ENCODE measurements at places on chromosomes 4 and X.

DNA sequence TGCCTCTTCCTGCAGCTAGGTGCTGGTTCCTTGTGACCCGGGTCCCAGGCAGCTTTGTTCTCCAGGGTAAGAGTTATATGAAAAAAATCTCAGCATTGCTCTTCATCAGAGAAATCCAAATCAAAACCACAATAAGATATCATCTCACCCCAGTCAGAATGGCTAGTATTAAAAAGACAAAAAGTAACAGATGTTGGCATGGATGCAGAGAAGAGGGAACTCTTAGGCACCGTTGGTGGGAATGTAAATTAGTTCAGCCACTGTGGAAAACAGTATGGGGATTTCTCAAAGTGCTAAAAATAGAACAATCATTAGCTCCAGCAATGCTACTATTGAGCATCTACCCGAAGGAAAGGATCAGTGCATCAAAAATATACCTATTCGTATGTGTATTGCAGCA lies 61.5 kb downstream of the SORCS2 start:
- DNase-seq = no peak

- DNase-seq = no peak
Observed at GRCh38 chr4:75834095-75834771, 68.0 kb downstream of the PPEF2 start.

DNA sequence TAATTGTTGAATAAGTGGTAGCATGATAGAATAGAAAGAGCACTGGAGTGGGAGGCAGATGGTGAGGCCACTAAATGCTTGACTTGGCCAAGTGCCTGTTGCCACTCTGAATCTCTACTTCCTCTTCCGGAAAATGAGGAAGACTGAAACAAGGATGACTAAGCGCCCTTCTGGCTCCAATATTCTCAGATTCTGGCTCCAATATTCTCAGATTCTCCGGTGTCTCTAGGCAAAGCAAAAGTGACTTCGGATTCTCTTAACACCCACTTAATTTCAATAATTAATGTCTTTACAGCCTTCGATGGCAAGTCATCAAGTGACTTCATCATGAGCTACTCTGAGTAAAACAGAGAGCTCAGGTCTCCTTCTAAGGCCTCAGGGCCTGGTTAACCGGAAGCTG lies 402.2 kb upstream of the FGF13 start:
- DNase-seq = no peak

DNA sequence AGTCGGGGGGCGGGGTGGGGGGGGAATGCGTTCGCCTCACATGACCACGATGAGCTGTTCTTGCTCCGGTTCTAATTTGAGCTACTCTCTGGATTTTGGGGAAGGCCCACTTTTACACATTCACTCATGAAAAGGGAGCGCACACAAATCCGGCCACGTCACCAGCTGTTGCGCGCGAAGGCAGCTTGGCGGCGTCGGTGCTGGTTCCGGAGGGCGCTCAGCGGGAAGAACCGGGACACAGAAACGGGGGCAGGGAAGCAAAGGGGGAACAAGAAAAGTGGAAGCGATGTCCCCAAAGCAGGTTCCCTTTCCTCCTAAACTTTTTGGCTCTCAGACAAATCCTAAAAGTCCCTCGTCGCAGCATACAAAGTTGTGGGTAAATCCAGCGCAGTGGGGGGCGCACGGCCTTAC lies 605 bp downstream of the ANXA5 start:
- peak; percentile 46 for DNase-seq

GRCh38 chr4:2787230-2788100 lies 5.4 kb upstream of the SH3BP2 start:
- no peak for DNase-seq

- DNase-seq = no peak
Observed at GRCh38 chr4:99024481-99025275, 29.2 kb downstream of the METAP1 start.

All from Caco-2 (cell line).